Esophagus muscularis mucosa (tissue), 4 donors: ENCODE measurements at places on chromosomes 16 and 17. TPM values are rescaled to one million over a fixed set of nuclear protein-coding genes. Genes with fewer than 3 reads are reported as not detected.

- no peak for DNase-seq
These were observed 116.1 kb upstream of the RBBP6 start for GRCh38 chr16:24423312-24423711.

DNA sequence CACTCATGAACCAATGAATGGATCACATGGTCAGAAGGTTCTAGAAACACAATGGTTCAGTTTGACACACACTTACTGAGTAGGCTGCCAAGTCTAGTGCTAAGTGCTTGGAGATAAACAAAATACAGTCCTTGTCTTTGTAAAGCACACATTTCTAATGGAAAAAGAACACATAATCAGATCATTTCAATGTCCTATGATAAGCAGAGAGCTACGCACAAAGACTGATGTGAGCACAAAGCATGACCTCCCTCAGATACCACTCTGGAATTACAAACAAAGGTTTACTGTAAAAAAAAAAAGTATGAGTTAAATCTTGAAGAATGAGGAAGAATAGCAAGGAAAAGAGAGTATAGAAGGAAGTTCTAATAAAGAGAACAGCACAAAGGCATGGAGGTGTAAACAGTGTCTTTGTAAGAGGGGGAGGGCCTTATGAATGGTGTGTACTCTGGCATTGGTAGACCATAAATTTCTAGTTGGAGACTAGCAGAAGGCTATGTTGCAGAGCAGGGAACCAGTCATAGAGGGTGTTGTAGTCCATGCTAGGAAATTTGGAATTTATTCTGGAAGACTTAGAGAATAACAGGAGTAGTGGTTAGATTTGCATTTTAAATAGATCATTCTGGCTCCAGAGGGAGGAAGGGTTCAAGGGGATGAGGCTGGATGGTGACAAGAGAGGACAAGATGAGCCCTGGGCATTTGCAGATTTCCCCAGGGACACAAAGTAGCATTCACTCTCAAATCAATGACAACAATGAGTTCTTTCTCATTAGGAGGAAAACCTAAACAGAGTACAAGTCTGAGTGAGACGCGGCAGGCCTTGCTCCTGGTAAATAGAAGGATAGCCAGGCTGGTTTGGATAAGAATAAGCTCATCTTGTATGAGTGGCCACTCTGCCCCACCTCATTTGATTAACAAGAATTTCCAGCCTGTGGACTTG lies 468.0 kb downstream of the TOX3 start:
- DNase-seq = no peak

Gene KCNG4
- total RNA-seq = not detected

Gene CACNA1G
- 0.50 TPM for total RNA-seq

DNA sequence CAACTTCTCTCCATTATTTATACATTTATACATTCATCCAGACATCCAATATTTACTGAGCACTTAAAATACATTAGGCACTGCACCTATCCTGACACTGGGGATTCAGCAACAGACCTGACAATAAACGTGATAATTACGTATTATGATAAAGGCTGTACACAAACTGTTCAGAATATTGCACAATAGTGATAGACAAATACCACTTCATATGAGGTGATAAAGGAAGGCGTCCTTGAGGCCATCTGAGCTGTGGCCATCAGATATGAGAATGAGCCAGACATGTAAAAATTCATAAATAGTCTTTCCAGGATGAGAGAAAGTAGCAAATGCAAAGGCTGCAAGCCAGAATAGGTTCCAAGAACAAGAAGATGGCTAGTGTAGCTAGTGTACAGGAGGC lies 8.6 kb downstream of the USP32 start:
- DNase-seq = no peak

DNA sequence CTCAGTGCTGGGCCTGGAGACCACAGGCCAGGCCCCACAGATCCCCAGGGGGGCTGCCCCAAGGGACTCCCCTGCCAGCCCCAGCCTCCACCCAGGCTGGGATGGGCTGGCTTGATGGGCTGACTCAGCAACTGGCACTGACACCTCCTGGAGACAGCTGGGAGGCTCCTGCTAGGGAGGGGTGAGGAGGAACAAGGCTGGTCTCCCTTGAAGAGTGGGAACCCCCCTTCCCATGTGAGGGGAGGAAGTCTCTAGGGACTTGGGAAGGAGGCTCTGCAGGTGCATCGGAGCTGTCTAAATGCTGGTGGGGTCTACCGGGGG lies 10.4 kb downstream of the NHERF1 start:
- DNase-seq = no peak
